COR-L47 (cell line): ENCODE measurements at places on chromosomes 7 and 10.

DNA sequence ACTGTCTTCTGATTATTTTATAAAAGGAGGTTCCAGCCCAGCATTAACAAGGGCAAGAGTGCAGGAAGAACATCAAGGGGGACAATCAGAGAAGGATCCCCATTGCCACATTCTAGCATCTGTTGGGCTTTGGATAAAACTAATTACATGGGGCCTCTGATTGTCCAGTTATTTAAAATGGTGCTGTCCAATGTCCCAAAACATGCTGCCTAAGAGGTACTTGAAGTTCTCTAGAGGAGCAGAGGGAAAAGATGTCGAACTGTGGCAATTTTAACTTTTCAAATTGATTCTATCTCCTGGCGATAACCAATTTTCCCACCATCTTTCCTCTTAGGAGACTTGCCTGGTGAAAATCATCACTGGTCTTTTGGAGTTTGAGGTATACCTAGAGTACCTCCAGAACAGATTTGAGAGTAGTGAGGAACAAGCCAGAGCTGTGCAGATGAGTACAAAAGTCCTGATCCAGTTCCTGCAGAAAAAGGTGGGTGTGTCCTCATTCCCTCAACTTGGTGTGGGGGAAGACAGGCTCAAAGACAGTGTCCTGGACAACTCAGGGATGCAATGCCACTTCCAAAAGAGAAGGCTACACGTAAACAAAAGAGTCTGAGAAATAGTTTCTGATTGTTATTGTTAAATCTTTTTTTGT lies 2.3 kb downstream of the IL6 start:
- no peak for DNase-seq

DNA sequence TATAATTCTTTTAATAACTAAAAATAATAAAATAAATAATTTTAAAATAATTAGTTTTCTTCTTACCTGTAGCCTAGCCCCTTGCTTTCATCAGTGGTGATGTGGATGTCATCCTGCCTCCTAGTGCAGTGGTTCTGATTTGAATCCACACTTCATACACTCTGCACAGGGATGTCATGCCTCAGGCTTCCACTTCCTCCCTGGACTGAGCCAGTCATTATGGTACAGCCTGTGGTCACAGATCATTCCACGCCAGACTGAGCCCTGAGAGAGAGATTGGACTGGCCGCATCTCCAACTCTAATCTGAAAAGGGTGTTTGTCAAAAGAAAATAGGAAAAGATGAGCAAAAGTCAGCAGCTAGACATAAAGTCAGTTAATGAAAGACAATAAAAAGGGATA lies 436.2 kb upstream of the IGFBP3 start:
- no peak for DNase-seq

- no peak for DNase-seq
These were observed 20.2 kb downstream of the GNAI1 start for GRCh38 chr7:80154656-80155333.

GRCh38 chr10:122164815-122165483 lies 106.1 kb upstream of the BTBD16 start:
- DNase-seq, result no peak

DNA sequence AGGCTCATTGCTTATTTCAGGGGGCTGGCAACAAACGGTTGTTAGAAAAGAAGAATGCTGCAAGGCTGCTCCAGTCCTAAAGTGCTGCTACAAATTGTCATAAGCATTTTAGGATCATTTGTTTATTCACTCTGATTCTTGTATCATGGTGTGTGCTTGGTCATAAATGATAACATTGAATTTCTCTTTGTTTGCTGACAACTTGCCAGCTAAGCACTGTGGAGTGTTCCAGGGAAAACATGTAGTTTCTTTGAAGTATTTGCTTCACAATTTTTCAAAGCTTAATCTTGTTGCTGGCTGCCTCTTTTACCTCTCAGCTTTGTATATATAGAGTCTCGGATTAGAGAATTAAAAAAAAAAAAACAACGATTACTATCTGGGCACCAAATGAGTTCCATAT lies 263.0 kb downstream of the PHF14 start:
- no peak for DNase-seq

GRCh38 chr10:90007226-90007625 lies 305.8 kb downstream of the KIF20B start:
- DNase-seq, result no peak

DNA sequence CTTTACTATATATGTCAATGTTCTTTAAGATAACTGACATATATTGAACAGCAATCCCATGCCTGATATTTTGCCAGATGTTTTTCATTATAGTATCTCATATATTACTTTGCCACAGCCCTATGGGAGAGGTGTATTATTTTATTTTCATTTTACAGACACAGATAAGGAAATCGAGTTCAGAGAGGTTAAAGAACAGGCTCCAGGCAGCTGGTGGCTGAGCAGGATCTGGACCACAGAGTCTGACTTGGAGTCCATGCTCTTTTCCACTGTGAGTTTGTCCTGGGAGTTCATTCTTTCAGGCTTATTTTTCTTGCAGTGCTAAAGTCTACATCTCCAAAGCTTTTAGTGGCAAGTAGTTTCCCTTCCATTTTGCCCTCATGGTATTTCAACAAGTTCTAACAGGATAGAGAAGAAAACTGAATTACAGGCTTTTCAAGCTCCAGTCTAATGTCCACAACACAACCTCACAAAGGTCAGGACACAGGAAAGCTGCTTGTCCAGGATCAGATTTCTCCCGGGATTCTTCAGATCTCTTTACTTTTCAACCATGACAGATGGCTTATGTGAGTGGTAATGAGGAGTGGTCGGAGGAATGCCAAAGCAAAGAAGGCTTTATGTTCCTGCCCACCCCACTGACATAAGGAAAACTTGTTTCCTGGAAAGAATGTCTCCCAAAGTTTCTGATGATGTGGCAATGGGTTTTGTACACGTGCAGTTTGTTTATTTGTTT lies 13.1 kb upstream of the SLC35B4 start:
- no peak for DNase-seq

DNA sequence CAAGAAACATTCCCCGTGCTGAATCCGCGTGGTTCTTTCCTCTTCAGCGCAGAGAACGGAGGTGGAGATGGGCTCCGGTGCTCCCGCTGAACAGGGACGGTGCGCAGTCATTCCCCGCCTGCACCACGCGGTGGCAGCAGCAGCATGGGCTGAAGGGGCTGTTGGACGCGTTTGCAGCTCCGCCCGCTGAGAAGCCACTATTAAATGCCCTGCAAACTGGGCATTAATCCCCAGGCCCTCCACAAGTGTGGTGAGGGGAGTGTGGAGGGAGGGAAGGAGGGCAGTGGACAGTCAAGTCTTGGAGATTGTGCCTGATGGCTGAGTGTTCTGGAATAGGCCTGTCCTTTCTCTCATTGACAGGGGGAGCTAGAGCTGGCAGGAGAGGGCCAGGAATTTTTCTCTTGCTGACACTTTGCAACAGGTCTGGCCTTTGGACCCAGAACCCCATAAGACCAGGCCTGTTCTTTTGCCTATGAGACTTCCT lies 240.2 kb upstream of the INHBA start:
- DNase-seq, result peak; percentile 1

DNA sequence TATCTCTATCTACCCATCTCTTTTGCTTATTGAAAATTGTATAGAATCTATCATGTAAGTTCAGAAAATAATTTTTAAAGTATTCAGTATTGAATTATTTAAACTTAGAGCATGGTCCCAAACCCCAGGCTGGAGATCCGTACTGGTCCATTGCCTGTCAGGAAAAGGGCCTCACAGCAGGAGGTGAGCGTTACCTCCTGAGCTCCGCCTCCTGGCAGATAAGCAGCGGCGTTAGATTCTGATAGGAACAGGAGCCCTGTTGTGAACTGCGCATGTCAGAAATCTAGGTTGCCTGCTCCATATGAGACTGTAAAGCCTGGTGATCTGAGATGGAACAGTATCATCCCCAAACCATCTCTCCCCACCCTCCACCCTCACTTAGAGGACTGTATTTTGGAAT lies 266.0 kb upstream of the CNTNAP2 start:
- DNase-seq, result no peak

GRCh38 chr10:114257498-114257897 lies 18.4 kb downstream of the VWA2 start:
- DNase-seq, result no peak

- DNase-seq, result no peak
These were observed 225.0 kb downstream of the CACNB2 start for GRCh38 chr10:18364987-18365775.

- no peak for DNase-seq
These were observed 43.8 kb upstream of the CSTF2T start for GRCh38 chr10:51743146-51743545.

DNA sequence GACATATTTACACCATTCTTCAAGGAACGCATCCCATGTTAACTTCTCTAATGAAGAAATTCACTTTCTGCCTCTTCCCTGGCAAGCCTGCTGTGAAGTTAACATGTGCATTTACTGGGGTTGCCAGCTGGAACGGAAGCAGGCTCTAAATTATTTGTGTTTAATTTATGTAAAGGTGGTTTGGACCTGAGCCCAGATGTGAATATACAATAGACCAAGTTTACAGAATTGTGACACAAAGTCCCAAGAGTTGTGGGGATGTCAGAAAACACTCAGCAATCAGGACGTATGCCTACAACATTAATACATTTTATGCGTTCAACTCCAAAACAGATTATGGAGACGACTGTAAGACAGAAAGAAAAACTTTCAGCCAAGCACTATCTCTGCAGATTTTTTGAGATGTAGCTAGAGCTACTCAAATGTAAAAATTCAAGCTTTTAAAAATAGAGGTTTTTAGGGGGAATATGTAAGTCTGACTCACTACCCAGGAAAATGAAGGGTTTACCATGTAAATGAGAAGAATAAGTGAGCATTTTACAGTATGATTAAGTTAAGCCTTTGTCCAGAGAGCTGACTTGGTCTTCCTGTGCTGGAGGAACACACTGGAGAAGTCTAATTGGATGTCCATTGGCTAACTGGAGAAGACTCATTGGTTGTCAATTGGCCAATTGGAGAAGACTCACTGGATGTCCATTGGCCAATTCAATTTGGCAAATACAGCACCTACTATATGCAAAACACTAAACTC lies 19.5 kb downstream of the NRP1 start:
- DNase-seq, result peak; percentile 55

DNA sequence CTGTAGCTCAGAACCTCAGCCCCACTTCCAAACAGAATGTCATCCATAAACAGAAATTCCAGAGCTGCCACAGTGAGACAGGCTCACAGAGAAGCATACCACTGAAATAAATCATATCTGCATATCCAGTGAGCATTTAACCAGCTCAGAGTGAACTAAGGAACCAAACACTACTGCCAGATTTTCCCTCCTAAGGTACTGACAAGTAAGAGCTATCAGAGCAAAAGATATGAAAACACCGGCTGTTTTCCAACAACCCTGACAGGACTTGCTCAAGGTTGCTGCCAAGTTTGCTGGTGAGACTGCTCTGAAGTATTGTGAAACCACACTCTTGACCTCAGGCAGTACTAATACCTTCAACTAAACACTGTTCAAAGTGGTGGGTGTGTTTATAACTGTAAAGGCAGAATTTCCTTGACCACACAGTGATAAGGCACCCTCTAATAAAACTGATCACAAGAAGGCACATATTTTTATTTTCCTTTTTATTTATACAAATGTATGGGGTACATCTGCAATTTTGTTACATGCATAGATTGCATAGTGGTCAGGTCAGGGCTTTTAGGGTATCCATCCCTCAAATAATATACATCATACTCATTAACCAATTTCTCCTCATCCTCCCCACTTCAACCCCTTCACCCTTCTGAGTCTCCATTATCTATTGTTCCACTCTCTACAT lies 18.3 kb downstream of the SGMS1 start:
- no peak for DNase-seq

- no peak for DNase-seq
These were observed 28.6 kb upstream of the TRIL start for GRCh38 chr7:28986765-28987110.

GRCh38 chr7:149796287-149796860 lies 23.0 kb upstream of the ZNF467 start:
- DNase-seq, result no peak

- no peak for DNase-seq
These were observed 122.1 kb downstream of the LRMDA start for GRCh38 chr10:75553550-75553949.

DNA sequence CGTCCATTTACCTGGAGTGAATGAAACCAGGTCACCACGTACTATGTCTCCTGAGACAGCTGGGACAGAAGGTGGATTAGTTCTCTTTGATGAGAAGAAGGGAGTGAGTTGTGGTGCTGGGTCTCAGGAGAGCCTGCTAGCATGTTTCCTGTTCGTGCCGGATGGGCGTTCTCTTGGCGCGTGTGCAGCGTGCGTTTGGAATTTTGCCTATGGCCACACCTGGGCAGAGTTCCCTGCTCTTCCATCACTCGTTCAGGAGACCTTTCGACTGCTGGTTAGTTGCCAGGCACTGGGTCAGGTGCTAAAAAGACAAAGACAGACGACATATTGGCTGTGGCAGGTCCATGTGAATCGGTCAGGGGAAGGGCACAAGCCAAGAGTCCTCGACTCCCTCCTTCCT lies 90.3 kb downstream of the TRRAP start:
- no peak for DNase-seq
